Activated T-cell treated with anti-CD3 and anti-CD28 coated beads, Interleukin-2, amount 50 U/mL, for 4 hours (primary cell): ENCODE measurements at places on chromosomes 12 and 14. TPM values are rescaled to one million over a fixed set of nuclear protein-coding genes. Genes with fewer than 3 reads are reported as not detected.

GRCh38 chr12:117768860-117769259 is 199.9 kb downstream of the KSR2 start:
- no peak for DNase-seq

DNA sequence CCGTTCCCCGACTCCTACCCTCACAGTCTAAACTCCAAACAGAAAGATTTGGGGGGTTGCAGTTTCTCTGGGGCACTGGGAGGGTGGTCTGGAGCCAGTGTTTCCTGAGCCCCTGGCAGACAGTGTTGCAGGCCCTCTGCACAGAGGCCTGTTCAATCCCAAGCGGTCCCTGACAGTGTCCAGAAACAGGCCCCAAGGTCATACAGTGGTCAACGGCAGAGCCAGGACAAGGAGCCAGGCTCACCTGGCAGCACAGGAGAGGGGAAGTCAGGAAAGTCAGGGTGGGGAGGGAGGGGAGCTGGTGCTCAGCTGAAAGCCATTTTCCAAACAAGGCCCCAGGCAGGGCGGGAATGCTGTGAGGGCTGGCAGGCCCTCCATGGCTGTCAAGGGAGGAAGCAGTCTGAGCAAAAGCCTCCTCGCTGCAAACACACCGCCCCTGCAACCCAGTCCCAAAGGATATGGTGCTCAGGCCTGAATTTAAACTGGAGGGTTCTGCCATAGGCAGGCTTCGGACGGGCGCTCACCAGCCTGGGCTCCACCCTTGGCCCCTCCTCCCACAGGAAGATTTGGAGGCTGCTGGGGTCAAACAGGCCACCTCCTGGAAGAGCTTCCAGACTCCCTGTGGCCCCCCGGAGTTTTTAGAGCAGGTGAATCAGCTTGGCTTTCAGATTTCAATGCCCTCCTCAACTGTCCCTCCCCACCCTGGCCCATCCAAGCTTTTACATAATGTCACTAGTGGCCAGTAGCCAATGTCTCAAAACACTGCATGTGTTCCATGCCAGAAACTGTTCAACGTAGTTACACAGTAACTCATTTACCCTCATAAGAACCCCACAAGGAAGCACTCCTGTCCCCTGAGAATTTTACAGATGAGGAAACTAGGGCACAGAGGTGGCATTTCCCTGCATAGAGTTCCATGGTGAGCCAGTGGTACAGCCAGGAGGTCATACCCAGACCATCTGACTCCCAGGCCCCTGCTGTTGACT is 41.5 kb downstream of the CHGA start:
- no peak for DNase-seq

PTPRB gene
- total RNA-seq = 0.05 TPM

RNASE7 gene
- total RNA-seq = not detected

DNA sequence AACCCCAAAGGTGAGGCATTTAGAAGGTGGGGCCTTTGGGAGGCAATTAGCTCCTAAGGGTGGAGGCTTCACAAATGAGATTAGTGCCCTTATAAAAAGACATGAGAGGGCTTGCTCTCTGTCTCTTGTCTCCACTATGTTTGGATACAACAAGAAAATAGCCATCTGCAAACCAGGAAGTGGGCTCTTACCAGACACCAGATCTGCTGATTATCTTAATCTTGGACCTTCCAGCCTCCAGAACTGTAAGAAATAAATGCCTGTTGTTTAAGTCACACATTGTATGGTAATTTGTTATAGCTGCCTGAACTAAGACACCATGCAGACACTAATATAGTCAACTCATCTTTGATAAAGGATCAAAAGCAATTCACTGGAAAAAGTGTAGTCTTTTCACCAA is 34.4 kb downstream of the TMEM116 start:
- DNase-seq = no peak

CLEC2A gene
- total RNA-seq = not detected

RTL1 gene
- total RNA-seq = not detected

TCL1B gene
- total RNA-seq = not detected

DNA sequence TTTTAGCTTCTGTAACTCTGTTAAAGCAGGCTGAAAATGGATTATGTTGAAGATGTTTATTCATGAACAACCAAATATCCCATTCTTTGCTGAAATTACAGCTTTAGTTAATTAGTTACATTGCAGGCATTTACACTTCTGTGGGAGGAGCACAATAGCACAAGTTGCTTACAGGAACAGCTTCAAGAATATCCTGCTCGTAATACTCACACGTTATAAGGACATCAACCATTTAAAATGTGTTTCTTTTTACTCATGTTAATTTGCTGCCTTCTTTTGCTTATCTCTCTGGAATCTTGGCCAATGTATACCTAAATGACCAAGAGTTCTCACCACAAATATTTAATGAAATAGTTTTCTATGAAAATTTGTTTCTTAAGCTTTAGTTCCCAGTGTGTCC is 305.2 kb upstream of the SYT1 start:
- no peak for DNase-seq

DNA sequence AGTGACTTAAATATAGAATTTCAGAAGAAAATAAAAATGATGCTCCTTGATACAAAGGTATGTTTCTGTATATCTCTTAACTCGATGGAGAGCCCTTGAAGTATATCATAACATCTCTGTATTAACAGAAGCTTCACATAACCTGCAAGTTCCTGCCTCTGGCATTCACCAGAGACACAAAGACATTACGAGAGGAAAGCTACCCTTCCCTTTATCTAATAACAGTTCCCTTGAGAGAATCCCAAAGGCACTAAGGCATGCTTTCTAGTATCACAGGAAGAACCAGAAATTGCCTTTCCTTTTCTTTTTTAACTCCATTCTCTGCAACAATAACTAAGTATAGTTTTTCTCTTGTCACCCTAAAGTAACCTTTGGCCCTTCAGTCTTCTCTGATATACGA is 164.5 kb downstream of the MGAT4C start:
- no peak for DNase-seq
